Activated T-cell treated with anti-CD3 and anti-CD28 coated beads, Interleukin-2, amount 50 U/mL, for 1 hour (primary cell): ENCODE measurements at places on chromosomes 7 and 10.

DNA sequence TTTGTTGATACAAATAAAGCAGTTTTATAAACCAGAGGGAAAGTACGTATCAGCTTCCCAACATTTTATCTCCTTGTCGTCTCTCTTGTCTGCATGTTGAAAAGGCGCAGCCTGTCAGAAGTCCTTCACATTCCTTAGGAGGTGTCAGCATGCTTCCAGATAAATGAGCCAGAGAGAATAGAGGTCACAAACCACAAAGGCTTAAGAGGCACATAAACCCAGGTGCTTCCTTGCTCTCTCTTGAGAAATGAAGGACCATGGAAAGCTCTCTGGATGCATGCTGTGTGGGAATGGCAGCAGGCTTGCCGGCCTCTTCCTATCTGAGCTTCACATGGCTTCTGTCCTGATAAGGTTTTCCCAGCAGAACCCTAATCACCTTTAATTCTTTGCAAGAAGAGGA is 448.5 kb downstream of the XPNPEP1 start:
- no peak for DNase-seq

- peak; percentile 48 for DNase-seq
Measured at GRCh38 chr7:157010588-157011332, at the start of gene MNX1. Gene MNX1, minus strand, starts transcription at chr7:157010663. Its CDS starts 313 bp downstream, at chr7:157010350.

GRCh38 chr7:150406567-150407421 is 27.7 kb downstream of the ZNF775 start:
- no peak for DNase-seq

- no peak for DNase-seq
Measured at GRCh38 chr7:34844406-34844805, 186.4 kb downstream of the NPSR1 start.

- DNase-seq, result no peak
Measured at GRCh38 chr7:76364198-76364584, 5.4 kb upstream of the YWHAG start.

GRCh38 chr10:24503461-24504320 is 220.0 kb downstream of the ARHGAP21 start:
- no peak for DNase-seq

DNA sequence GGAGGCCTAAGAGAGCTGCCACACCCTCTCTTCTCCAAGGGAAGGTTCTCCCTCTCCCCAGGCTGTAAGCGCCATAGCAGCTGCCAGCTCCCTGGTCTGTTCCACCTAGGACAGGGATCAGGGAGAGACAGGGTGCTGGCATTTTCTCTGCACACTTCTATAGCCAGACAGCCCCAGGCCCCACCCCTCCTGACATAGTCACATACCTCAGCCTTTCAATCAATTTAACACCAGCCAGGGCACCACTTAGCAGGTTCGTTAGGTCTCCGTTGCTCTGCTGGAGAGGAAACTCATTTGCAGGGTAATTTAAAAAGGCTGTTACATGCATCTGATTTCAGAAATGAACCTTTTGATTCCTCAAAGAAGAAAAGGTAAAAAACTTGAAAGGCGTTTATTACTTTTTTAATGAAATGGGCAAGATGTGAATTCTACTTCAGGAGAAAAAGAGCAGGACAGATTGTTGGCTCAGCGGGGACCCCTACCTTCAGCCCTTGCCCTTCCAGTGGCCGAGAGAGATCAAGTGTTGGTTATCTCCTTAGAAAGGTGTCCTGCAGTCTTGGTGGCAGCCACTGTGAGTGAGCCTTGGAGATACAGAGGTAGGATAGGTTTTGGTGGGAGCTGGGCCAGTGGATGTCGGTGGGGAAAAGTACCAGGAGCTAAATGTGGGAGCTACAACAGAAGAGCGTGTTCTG is 180.5 kb upstream of the GALNT17 start:
- DNase-seq, result no peak

GRCh38 chr10:88076027-88076880 is 212.8 kb downstream of the PTEN start:
- no peak for DNase-seq

DNA sequence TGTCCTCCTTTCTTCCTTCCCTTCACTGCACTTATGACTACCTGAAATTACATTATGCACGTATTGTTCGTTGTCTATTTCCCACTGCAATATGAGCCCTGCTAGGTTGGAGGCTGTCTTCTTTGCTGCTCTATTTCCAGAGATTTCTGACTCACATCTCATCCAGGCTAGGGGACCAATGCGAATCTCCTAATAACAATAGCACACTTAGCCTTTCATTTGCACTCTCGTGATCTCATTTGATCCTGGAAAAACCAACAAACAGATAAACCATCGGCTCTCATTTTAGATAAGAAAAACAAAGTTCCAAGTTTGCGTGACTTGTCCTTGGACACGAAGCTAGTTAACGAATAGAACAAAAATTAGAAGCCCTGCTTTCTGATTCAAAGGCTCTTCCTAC is 1.4 kb downstream of the ZNF438 start:
- DNase-seq, result no peak

GRCh38 chr7:138091032-138091431 is 14.8 kb downstream of the AKR1D1 start:
- DNase-seq, result no peak

DNA sequence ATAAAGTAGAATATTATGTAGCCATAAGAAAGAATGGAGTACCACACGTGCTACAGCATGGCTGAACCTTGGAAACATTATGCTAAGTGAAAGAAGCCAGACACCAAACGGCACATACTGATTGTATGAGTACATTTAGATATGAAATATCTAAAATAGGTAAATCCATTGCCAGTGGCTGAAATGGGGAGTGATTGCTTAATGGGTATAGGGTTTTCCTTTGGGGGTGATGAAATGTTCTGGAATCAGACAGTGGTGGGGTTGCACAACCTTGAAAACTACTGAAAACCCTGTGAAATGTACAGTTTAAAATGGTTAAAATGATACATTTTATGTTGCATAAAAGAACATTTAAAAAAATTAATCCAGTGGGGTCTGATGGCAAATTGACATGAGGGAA is 667.9 kb downstream of the AUTS2 start:
- DNase-seq, result no peak

DNA sequence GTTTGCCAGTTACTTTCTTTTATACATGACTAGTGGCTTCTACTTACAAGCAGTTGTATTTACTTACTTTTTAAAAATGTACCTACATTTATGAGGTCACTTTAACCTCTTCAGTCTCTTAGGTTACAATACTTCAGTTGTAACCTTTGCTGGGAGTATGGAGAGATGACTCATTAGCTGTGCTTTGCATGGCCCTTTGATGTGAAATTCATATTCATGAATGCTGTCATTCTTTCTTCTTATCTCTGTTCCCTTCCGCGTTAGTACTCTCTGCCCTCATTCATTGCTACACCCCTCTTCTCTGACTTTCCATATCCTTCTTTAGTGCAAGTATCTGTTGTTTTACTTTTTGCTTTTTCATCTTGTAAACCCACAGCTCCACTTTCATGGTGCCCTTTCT is 164.3 kb downstream of the BMPER start:
- no peak for DNase-seq

DNA sequence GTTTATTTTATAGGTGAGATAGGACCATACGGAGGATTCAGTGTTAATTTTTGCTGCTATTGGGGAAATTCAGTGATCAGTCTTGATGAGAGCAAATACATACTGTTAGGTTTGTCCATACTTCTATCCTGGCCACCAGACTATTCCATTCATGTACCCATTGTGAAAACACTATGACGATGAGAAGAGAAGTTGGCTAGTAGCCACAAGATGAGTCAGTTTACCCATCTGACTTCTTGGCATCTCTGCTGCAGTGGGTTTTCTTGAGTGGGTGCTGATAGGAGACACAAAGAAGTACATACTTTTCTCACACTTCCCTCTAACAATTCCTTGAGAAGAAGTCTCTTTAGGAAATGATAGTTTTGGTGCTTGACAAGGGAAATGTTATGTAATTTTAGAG is 133.1 kb downstream of the TFPI2 start:
- DNase-seq, result no peak

DNA sequence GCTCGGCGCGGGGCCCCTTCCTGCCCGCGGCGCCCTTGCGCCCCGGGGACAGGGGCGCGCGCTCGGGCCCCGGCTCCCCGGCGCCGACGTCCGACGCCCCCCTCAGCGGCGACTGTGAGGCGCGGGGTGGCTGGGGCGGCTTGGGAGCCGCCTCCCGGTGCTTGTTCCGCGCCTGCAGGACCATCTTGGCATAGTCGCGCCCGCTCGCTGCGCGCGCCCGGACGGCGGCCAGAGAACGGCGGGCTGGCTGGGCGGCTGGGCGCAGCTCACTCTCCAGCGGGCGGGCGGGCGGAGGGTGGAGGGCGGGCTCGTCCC is at the start of gene DPY19L1:
Gene DPY19L1, minus strand, starts transcription at position 275 of the 315 bp plus-strand sequence. Its CDS starts 91 bp downstream, at position 184.
- no peak for DNase-seq

DNA sequence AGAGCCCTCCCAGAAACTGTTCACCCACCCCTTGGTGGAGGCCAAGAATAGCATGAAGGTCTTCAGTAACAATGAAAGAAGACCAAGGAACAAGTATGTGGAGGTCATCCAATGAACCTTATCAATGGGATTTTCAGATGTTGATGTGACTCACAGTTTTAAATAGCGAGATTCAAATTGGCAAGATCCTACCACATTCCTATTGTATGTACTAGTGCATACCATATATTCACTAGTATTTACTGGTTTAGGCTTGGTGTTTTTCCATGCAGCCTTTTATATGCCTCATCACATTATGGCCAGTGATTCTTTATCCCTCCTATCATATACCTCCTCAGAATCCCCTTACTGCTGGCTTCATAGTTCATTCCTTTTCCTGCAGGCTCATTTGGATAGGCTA is 54.4 kb downstream of the ITGB8 start:
- DNase-seq, result no peak

DNA sequence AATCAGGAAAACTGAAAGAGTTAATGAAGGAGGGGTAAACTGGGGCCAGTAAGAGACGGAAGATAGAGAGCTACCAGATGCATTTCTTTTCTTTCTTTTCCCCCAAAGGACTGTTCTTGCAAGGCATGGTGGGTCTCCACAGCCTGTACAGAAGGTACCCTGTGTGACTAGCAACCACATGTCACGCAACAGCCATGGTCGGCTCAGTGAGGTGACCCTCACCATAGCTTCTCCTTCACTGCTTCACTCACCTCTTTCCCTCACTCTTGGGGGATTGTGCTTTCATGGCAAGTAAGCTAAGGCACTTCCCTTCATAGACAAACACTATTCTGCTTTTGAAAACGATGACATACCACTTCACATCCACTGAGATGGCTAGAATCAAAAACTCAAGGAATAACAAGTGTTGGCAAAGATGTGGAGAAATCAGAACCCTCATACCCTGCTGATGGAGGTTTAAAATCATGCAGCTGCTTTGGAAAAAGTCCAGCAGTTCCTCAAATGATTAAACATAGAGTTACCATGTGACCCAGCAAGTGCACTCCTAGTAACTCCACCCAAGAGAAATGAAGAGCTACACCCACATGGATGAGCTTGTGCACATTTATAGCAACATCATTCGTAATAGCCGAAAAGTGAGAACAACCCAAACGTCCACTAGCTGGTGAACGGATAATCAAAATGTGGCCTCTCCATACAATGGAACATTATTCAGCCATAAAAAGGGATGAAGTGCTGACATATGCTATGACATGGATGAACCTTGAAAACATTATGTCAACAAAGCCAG is 3.8 kb upstream of the INSIG1 start:
- DNase-seq, result no peak

DNA sequence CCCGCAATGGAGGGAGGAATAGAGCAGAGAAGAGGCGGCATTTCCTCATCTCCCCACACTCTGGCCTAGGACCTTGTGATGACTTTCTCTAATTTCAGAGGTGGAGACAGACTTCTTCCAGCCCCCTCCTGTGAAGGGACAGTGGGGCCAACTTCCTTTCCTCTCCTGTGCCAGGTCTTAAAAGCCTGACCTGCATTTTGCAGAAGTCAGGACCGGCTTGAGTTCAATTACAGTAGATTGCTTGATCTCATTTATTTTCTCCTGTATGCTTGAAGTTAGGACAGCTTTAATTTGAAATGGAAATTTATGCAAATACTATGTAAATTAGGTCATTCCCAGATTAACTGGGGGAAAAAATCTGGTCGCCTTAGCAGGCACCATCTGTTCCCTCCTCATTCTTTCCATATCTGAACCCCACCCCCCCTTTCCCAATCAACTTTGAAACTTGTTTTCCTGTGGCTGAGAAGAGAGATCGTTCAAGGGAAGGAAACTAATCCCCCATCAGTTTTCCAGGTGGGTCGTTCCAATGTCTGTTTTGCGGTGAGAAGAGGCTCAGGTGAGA is 57.1 kb downstream of the SYPL1 start:
- no peak for DNase-seq

GRCh38 chr7:51613911-51614357 is 297.3 kb upstream of the COBL start:
- no peak for DNase-seq

GRCh38 chr10:97475936-97476594 is 22.2 kb downstream of the MMS19 start:
- DNase-seq, result no peak

DNA sequence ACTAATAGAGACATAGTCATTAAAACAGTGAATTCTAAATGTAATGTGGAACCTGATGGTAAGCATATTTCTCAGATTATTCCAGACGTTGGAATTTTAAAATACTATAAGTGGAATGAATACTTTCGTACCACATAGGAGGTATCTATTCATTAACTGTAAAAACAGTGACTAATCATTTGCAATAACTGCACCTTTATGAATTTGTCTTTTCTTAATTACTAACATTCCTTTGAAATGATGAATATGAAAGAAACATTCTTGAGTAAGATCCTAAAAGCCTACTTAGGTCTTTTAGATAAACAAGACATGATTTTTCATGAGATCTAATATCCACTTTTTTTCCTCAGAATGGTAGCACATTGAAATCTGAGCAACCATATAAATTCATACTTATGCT is 549.0 kb upstream of the LRRN3 start:
- DNase-seq, result no peak

GRCh38 chr7:154996756-154997155 is 6.2 kb downstream of the PAXIP1 start:
- no peak for DNase-seq

- DNase-seq, result no peak
Measured at GRCh38 chr10:20247891-20248708, 431.9 kb downstream of the PLXDC2 start.

DNA sequence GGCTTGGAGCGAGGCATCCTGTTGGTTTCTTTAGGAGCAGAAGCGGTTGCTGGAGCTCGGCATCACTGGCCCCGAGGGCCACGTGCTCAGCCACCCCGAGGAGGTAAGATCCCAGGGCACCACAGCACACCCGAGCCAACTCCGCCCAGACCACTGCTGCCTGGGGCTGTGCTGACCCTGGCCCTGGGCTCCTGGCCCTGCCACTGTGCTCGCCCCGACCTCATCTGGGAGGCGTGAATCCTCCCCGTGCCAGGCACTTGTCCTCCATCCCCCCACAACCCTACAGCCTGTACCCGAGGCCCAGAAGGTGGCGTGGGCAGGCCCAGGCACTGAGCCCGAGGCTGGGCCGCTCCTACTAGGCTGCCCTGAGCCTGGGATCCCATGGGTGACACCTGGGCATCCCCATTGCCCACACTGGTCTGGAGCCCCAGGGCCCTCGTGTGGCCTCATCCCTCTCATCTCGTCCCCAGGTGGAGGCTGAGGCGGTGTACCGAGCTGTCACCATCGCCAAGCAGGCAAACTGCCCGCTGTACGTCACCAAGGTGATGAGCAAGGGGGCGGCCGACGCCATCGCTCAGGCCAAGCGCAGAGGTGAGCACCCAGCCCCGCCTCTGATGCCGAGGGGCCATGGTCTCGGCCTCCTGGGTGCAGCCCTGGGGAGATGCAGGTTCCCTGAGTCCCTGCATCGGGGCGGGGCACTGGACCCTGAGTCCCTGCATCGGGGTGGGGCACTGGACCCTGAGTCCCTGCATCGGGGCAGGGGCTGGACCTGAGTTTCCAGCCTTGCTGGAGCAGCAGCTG is 11.8 kb downstream of the DPYSL4 start:
- DNase-seq, result no peak

GRCh38 chr10:99676426-99676825 is 17.1 kb downstream of the ENTPD7 start:
- no peak for DNase-seq
